Hippocampal formation (tissue), 2 donors: ENCODE measurements at places on chromosomes 7 and 10.

DNA sequence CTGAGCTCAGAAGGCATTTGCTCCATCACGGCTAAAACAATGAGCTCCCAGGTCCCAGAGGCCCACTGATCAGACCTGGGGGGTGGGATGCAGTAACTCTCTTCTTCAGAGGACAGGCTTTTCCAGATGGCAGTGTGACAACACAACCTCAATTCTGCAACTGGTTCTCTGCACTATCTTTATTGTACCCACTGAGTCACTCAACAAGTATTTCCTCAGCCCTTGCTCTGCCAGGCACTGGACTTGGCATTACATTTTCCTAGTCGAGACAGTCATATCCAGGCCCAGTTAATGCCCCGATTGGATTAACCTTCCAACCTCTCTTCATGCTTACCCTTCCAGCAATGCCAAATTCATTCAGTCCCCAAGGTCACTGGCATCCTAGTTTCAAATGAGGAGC is 72.6 kb downstream of the JAZF1 start:
- no peak for DNase-seq

DNA sequence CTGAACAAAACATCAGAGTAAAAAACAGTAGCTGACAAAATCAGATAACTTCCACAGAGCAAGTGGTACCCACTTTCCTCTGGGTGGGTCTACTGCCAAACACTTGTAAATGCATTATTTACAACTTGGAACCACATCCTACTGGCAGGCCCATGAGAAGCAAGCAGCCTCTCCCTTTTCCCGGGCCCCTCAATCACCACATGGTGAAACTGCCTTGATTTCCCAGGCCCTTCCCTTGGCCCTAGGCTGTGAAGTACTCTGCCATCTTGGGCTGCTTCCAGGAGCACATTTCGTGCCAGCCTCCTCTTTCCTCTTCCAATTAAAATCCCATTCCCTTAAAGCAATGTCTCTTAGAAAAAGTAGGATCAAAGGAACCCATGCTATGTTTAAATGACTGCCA is 71.4 kb downstream of the CUZD1 start:
- peak; percentile 44 for DNase-seq

GRCh38 chr10:44389150-44389549 is 4.3 kb upstream of the CXCL12 start:
- no peak for DNase-seq

DNA sequence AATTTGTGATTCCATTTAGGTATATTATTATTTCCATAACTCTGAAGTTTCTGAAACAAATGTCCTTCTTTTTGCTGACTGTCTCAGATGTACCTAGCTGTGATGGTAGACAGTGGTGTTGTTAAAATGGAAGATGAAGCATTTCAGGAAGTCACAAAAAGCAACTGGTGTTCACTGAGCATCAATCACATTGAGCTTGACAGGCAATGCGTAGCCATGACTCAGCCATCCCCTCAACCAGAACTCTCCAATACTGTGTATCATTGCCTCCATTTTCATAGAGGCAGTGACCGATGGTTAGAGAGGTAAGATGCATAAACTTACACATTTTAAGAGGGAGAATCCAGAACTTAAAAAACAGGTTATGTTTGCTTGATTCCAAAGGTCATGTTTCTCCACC is 434.0 kb downstream of the INHBA start:
- no peak for DNase-seq

GRCh38 chr10:103751667-103752290 is 103.6 kb downstream of the SH3PXD2A start:
- DNase-seq, result no peak

GRCh38 chr10:3486346-3487065 is 298.5 kb downstream of the KLF6 start:
- no peak for DNase-seq

DNA sequence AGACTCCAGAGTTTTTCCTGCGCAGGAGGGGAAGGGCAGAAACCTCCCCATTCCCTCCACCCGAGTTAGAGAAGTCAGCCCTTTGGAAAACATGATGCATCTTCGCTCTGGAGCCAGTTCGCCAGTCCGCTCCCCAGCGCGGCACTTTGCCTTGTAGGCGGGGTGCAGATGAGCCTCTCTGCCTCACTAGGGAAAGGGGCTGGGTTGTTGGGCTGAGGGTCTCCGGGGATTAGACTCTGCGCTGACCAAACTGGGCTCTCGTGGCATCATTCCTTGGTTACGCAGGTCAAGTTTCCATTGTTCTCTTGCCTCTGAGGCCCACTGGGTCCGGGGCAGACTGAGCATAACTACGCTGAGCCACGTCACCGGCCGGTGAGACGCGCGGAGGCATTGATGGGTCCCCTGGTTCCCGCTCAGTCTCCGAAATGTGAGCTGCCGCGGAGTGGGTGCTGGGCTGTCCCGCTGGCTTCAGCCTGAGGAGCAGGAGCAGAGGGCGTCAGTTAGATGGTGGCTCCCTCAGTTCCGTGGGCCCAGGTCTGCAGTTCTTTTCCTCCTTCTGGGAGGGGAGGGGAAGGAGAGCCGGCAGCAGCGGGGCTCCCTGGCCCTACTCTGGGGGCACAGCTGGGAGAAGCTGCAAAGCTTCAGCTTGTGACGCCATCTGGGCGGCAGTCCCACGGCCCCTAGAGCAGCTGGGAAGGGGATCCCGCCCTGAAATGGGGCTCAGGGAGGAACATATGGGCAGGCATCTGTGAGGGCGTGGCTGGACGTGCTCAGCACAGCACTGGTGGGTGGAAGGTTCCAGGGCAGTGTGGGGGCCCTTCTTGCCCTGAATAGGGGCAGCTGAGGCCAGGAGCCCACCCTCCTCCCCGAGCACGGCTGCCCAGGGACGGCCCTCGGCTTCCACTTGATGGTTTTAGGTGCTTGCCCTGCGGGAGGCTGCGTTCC is 121.3 kb upstream of the BTBD16 start:
- DNase-seq, result no peak

DNA sequence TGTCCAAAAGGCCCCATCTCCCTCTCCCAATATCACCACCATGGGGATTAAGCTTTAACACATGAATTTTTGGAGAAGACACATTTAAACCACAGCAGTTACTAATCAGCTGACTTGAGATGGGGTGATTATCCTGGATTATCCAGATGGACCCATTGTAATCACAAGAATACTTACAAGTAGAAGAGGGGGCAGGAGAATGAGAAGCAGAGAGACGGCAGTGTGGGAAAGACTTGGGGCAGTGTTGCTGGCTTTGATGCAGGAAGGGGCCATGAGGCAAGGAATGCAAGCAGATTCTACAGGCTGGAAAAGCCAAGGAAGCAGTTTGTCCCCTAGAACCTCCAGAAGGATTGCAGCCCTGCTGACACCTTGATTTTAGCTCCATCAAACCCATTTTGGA is 30.7 kb upstream of the INMT start:
- no peak for DNase-seq

- no peak for DNase-seq
These were observed 9.1 kb downstream of the PRKG1 start for GRCh38 chr10:51083356-51083853.

DNA sequence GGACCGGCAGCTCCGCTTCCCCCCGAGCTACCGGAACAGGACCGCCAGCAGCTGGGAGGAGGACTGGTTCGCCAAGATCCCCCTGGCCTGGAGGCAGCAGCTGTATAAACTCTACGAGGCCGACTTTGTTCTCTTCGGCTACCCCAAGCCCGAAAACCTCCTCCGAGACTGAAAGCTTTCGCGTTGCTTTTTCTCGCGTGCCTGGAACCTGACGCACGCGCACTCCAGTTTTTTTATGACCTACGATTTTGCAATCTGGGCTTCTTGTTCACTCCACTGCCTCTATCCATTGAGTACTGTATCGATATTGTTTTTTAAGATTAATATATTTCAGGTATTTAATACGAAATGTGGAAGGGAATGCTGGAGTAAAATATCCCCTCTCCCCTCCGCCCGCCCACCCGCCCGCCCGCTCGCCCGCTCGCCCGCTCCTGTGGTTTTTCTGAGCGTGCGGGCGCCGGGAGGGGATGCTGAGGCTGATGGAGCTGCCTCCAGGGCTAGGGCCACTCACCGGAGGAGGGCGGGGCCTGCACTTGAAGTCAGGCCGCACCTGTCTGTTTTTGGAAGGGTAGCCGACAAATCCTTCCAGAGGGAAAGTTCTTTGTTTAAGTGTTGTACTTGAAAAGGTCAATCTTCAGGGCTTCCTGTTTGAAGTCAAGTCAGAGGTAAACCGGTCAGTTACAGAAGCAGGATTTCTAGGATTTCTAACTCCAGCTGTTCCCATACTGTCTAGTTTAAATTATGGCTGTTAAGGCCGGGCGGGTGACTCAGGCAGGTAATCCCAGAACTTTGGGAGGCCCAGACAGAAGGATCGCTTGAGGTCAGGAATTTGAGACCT is 30.5 kb downstream of the CHST12 start:
- DNase-seq, result no peak

DNA sequence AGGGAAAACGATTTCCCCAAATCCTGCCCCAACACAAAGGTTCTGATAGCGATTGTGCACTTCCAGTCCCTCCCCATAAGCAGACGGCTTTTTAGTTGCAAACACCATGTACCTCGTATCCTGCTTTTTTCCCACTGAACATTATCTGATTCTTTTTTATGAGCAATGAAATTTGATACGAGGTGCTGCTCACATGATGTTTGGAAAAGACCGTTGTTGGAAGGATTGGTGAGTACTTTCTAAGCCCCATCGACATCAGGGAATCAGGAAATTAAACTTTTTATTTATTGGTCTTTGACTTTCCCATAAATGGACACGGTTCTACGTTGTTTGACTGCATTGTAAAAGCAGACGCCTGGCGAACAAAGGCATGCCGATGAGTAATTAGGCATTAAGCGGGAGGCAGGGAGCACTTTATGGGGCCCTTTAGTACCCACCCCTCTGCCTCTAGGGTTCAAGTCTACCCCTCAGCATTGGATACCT is 49.4 kb downstream of the TEX36 start:
- no peak for DNase-seq

GRCh38 chr7:23026164-23026563 is 12.2 kb upstream of the HYCC1 start:
- no peak for DNase-seq

- peak; percentile 27 for DNase-seq
These were observed 11.6 kb downstream of the IMPDH1 start for GRCh38 chr7:128398016-128398840.

DNA sequence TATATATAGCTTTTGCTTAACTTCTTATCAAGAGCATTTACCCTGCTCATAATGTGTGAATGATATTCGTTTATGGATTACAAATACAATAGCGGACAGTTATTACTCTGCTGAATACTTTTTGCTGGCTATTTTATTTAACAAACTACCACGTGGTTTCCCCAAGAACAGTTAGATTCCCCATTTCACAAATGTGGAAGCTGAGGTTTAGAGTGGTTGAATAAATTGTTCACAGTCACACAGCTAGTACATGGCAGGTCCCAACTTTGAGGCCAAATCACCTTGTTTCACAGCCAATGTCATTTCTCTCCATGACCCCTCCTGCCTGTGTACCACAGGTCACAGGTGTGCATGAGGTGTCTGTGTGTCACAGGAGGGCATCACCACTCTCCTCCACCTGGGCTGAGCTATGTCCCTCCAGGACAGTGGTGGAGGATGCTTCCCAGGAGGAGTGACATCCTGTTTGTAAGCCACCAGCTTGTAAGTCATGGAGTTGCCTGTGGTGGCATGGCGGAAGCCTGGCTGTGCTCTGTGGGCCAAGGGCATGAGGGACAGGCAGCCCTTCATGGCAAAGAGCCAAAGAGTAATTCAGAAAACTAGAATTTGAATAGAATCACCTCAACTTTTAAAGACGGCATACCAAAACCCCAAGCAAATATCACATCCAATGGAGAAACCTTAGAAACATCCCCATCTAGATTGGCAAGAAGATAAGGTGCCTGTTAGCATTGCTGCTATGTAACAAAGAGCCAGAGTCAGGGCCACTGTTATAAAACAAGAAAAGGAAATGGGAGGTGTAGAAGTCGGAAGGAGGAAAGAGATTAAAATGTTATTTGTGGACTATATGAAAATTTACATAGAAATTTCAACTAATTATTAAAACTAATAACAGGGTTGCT is 51.9 kb downstream of the AOC1 start:
- no peak for DNase-seq

DNA sequence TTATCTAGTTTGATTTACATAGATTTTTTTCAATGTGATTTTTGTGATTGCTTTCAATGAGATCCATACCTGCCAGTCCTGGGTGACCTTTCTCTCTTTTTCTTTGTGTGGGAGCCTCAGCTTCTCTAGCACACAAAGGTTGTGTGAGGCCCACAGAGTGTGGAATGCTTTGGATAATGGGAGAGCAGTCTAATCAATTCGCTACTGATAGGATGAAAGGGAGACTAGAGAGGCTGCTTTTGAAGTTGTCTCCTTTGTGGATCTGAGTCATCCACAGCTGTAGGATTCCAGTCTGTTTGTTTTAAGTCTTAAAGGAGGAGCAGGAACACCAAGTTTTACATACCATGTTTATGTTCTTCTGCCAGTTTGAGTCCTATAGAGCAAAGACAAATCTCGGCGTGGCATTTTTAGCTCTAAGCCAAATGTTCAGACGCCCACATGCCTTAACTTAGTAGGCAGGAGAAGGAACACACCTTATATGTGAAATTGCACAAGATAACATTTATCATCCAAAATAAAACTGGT is 330.0 kb downstream of the ARL4A start:
- peak; percentile 31 for DNase-seq

GRCh38 chr10:24971374-24971773 is 19.0 kb upstream of the PRTFDC1 start:
- DNase-seq, result no peak

DNA sequence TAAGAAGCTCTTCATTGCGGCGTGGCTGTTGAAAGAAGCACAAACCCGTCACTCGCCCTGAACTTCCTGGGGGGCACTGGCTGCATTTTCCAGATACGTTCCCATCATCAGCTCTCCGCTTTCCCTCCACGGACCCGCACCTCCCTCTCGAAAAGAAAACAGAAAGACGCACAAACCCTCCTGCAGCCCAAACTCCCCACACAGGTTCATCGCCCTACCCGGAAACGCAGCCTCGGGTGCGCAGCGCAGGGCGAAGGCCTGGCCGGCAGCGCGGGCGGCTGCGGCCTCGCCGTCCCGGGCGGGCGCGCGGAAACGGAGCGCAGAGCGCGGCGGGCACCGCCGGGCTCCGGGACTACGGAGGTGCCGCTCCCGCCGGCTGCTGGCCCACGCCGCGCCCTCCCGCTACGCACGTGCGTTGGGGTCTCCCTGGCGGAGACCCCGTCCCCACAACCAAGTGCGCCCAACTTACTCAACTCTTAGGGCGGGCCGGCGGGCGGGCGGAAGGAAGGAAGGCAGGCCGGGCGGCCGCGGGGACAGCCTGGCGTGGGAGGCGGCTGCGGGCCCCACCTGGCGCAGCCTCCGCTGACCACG is 822 bp downstream of the ZNF800 start:
- DNase-seq, result peak; percentile 1
